SHP77 (cell line): ENCODE measurements at places on chromosomes 6 and 20.

- no peak for DNase-seq
Measured at GRCh38 chr6:3331494-3331893, 72.7 kb downstream of the PSMG4 start.

GRCh38 chr6:125930765-125931418 lies 25.7 kb upstream of the HINT3 start:
- no peak for DNase-seq

- DNase-seq = peak; percentile 6
Measured at GRCh38 chr6:109295109-109295773, 87.0 kb downstream of the CD164 start.

GRCh38 chr6:149854532-149854931 lies 9.6 kb downstream of the LRP11 start:
- DNase-seq = no peak

DNA sequence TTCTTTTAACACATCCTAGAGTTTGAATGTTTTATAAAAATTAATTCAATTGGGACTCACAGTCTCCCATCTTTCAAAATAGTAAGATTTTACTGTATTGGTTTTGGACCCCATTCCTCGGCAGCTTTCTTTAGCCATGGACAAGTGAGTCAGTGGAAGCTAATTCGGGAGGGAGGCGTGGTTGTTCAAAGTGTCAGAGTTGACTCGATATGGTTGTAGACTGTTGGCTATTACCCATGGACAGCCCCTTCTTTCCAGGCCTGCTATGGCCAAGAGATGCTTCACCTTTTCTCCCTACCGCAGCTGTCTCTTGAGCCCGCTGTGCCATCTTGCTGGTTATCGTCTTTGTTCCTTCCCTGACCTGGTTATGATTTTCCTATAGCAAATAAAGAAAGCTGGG lies 243.0 kb downstream of the CD83 start:
- DNase-seq = no peak

GRCh38 chr6:124963416-124963785 lies 1.2 kb downstream of the RNF217 start:
- no peak for DNase-seq

DNA sequence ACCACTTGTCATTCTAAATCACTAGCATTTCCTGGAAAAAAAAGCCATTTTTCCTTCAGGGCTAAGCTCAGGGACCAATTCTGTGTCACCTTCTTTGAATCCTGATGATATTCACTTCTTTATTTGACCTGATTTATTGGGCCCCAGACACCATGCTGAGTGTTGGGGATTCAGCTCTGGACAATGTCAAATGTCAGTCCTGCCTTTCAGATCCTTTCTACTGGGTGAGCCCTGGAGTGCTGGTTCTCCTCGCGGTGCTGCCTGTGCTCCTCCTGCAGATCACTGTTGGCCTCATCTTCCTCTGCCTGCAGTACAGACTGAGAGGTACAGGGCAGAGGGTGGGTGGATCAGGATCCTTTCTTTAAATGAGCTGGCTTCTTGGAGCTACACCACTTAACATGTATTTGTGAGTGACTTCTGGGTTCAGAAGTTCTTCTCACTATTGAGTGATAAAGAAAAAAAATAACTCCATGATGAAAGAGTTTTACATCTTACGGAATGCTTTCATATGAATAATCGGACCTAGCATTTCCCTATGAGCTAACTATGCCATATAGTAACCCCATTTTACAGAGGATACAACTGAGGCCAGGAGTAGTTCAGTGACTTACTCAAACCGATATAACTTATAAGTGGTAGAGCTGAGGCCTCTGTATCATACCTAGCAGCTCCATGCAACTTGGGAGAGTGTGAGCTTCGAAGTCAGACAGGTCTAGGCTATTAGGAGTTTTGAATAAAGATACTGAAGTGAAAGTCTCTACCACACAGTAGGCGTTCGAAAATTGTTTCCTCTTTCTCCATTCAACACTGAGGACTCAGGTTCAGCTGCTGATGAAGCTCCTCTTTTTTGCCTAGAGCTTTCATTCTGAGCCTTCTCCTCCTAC lies 9.3 kb downstream of the MOG start:
- no peak for DNase-seq

GRCh38 chr20:54019585-54019984 lies 50.8 kb downstream of the BCAS1 start:
- no peak for DNase-seq

DNA sequence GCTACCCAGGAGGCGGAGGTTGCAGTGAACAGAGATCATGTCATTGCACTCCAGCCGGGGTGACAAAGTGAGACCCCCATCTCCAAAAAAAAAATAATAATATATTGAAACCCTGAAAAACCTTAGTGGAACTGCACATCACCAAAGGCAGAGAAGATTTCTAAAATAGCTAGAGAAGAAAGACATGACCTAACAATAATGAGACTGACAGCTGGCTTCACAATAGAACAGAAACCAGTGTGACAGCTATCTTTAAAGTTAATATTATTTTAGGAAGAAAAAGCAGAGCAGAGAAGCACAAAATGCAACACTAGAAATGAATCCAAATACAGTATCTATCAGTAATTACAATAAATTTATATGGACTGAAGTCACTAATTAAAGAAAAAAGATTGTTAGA lies 67.1 kb upstream of the FLRT3 start:
- no peak for DNase-seq

GRCh38 chr6:148829415-148830101 lies 82.7 kb downstream of the UST start:
- no peak for DNase-seq

DNA sequence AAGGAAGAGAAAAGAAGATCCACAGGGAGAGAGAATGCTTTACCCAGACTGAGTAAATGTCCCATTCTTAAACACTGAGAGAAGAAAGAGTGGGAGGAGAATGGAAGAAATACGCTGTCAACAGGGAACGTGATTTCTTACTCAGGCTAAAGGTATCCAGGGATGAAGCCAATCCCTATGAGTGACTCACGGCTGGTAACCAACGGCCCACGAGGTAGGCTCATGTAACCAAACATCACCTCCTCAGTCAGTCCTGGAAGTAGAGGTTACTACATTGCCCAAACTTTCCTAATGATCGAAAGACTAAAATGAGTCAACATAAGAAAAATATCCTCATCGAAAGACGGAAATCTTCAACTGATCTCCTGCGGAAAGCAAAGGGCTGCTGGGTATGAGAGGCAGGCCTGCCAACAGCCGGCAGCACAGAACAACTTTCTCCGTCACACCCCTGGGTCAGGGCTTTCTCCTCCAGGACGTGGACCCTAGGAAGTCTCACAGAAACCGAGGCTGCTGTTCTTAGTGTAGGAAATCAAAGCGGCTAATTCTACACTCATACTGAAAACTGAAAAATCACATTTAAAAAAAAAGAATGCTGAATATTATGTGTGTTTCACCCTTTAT lies 292.6 kb downstream of the GMDS start:
- no peak for DNase-seq

DNA sequence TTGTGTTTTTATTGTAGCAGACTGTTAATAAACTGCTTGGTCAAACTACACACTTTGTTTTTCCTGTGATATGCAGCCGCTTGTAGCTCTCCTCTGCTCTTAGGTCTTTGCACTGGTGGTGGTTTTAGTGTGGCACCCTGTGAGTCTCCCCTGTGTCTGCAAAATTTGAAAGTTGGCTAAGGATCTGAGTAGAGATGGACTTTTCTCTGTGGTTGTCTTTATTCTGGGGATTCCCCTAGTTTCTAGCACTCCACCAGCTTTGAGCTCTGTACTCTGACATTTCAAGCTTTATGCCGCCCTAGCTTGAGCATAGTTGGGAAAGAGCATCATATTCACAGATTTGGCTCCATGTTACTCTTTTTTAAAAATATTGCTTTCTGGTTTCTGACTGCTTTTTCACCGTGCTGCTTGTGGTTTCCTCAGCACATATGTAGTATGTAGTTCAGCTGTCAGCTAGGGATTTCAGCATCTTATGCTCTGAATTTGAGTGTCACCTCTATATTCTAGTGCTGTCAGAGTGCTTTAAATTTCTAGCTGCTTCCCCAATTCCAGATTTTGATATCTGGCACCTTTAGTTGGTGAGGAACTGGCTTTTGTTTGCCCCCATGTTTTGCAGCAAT lies 25.4 kb downstream of the CDYL start:
- no peak for DNase-seq

- DNase-seq = no peak
Measured at GRCh38 chr6:112957536-112957916, 610.4 kb downstream of the RFPL4B start.

DNA sequence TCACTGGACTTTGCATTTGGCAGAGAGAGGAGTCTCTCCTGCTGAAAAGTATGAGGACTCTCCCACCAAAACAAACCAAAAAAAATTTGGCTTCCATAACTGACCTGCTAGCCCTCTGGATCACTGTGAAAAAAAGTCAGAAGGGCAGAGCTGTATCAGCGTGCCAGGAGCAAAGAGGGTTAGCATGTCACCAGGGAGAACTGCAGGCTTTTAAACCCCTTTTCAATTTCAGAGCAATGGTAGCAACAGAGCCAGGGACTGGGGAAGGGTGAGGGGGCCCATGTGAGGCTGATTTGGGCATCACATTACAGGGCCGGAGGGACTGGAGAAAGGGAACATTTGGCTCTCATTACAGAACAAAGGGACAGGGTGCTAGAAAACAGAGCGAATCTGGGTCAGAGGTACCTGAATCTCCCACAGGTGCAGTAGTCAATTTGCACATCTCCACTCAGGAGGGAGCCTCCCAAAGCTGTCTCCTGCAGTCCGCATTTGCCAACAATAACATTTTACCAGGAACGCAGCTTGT lies 185.7 kb upstream of the EYA4 start:
- DNase-seq = no peak

- DNase-seq = no peak
Measured at GRCh38 chr6:112149719-112150263, 62.4 kb downstream of the FAM229B start.

DNA sequence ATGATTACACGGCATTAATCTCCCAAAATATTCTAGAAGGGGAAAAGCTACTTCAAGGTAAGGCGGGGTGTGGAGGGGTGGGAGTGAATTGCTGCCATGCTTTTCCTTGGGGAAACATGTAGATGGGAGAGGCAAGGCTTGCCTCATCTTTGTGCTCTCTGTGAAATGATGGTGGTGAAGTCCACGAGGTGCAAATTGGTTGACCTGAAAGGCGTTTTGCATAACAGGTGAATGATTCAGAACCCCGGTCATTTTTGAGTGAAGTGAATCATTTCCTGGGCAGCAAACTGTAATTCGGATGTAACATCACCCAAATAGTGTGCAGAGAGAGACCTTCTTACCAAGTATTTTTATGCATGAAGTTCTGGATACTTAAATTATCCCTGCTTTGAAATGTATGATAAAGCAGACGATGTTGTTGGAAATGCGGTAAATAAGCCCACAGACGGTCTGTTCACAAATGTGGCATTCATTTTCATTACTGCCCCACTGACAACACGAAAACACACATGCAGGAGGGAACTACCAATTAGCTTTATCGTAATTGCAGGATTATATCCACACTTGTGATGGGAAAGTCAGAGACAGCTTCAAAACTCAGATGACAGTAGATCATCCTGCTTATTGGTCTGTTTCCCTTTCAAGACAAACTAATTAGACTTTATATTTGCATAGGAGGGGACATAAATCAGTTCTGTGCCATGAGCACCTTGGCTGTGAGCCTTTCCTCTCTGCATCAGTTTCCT lies 3.0 kb downstream of the CDH4 start:
- DNase-seq = no peak

GRCh38 chr20:22352019-22352418 lies 232.4 kb downstream of the FOXA2 start:
- DNase-seq = no peak

- no peak for DNase-seq
Measured at GRCh38 chr20:37369846-37370245, 23.9 kb downstream of the SRC start.

- DNase-seq = no peak
Measured at GRCh38 chr6:44367681-44368080, 19.8 kb upstream of the CDC5L start.

DNA sequence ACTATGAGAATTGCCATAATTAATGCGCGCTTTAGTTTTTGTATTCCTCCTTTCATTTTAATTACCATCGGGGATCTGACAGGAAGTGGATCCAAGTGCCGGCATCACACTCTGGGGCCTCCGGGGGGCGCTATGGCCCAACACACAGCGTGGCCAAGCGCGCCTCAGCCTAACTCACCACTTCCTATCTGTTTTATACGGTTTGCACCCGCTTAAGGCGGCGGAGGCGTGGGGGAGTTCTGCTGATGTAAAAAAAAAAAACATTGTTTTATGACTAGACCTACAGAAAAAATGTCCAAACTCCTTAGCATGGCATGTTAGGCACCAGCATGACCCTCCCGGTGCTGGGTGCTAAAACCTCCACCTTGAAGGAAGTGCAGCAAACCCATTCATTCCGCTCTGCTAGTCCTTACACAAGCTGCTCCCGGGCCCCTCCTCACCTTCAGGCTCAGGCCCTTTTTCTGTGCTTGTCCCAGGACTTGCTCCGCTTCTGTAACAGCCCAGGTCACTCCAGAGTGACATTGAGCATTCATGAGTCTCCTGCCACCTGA lies 4.5 kb upstream of the EBF4 start:
- DNase-seq = peak; percentile 82

- no peak for DNase-seq
Measured at GRCh38 chr6:19988555-19988954, 151.4 kb downstream of the ID4 start.

GRCh38 chr6:111761783-111762312 lies 111.4 kb downstream of the FYN start:
- DNase-seq = no peak

GRCh38 chr6:35691027-35691824 lies 2.5 kb upstream of the FKBP5 start:
- no peak for DNase-seq

DNA sequence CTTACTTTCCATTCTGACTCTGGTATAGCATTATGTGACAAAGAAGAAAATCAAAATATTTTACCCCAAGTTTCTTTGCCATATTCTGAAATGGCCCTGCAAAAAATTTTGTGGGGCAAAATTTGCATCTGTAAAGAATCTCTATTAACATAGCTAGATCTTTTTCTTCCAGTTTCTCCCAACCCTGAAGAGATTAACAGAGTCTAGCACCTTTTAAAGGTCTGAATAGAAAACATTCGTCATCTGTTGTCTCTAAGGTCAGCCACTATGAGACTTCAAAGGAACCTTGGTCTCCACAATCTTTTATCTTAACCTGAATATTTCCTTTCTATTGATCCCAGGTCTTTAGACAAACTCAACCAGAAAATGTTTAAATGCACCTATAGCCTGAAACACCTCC lies 205.7 kb downstream of the BTBD9 start:
- no peak for DNase-seq

DNA sequence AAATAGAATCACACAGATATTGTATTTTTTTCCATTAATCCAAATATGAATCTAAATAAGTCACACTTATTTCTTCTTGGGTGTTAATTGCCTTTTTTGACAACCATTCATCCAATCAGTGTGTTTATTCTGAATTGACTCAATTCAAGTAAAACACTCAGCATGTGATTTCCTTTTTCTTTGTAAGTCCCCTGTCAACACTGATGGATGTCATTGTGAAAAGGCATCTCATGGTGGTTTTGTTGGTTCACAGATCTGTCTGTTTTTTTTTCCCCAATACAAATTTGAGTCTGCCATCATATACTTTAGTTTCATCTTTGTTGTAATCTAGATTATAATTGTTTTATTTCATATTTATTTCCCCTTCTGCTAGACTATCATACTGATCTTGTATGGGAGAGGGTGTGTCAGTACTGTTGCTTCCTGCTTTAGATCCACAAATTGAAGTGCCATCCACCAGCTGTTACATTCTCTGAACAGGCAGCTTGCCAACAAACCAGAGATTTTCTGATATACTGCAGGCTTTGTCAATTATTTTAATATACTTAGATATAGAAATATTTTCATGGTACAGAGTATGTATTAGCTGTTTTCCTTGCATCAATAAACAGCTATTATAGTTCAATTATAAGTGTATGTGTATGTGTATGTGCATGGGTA lies 64.2 kb upstream of the FLRT3 start:
- peak; percentile 53 for DNase-seq
